Fibroblast of upper back skin (primary cell): ENCODE measurements at places on chromosomes 12 and 14.

DNA sequence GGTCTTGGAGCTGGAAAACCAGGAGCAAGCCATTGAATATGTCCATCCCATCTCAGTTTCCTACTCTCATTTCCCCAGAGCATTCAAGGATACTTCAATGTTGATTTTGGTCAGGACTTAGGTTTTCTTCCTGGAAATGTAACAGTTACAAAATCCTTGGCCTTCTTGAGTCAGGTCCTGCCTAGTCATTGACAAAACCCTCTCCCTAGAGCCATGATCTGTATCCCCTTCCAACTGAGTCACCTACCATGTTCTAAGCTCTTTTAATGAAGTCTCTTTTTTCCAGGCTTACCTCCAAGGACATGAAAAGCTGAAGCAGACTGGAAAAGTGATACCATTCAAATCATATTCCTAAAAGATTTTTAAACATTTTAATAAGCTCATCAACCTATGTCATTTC lies 549.2 kb downstream of the GALC start:
- DNase-seq, result peak; percentile 3

- DNase-seq, result peak; percentile 83
Observed at GRCh38 chr14:35420036-35420811, 15.7 kb upstream of the NFKBIA start.

DNA sequence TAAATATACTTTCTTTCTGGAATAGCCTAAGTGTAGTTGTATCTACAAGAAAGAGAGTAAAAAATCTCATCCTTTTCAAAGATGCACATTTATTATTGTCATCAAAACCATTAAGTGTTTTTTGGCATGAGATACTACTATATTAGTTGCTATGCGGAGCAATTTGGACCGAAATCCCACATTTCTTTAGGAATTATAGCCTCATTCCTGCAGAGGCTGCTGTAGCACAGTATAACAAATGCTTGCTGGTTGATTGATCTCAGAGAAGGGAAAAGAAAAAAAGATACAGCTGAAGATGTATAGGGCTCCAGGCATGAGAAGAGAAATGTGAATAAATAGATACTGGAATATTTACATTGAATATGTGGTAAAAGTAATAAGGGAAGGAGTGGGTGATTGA lies 36.0 kb downstream of the RHOJ start:
- DNase-seq, result no peak

DNA sequence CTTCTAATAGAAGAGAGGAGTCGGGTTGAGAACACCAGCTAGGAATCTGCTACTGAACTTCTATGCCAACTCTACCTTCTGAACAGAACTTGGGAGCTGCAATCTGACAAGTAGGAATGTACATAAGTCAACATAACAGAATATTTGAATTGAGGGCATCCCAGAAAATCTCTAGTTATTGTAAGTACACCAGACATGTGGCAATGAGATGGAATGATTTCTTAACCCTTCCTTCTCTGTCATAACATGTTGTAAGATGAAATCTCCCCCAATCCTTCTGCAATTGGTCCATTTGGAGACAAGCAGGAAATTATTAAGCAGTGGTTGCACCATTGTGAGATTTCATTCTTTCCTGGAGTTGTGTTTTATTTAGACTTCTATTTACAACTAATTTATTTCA lies 68.7 kb upstream of the TMPO start:
- peak; percentile 39 for DNase-seq

DNA sequence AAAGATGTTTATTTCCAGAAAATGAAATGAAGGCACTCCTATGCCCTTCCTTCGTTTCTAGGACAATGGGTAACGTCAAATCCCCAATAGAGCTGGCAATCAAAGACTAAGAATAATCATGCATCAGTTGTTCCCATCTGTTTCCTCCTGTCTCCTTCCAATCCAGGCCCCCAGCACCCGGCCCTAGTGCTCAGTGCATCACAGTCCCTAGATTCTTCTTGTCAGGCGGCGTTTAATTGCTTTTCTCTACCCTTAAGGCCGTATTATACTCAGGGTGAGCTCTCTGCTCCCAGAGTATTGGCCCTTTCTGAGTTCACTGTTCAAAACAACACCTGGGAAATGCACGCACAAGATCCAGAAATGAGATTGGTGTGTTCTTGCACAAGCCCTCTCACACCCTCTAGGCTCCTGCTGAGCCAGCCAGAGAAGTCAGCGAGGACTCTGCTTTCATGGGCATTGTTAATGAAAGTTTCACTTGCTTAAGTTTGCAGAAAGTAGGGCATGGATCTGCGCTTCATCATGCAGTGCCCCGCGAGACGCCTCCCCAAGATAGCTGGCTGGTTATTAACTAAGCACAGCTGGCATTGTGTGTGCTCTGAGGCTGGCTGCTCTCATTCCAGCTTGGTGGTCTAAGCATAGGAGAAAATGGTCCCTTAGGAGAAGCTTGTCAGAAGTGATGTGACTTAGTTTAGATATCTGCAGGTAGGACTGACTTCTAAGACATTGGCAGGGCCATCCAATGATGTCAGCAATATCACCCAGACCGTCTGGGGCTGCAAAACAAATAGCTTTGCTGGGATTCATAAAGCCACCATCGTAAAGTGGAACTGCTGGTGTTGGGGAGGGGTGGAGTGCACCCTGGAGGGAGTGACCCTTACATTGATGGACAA lies 28.7 kb downstream of the CRACR2A start:
- no peak for DNase-seq

GRCh38 chr12:96215919-96216273 lies 21.7 kb downstream of the ELK3 start:
- no peak for DNase-seq

DNA sequence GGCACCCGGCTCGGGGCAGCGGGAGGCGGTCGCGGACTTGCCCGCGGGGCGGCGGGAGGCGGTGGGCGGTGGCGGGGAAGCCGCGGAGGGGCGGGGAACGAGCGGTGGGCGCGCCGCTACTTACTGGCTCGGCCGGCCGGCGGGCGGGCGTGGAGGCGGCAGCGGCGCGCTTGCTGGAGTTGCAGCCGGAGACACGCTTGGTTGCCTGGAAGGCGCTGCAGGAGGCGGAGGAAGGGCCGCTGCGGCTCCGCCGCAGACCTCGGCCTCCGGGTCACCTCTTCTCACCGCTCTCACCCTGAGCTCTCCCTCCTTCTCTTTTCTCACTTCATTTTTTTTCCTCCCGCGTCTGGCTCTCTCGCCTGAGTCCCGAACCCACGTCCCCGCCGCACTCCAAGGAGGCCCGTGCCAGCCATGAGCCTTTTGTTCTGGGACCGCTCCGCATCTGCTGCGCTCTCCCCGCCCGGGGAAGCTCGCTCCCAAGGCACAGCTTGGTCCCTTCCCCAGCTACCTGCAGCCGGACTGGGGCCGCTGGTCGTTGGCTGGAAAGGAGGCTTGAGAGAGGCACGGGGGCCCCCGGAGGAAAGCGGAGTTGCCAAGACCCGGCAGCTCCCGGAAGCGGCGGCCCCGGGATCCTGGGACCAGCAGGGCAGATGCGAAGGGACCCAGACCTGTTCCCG lies 592 bp upstream of the KCNK10 start:
- DNase-seq, result peak; percentile 3

DNA sequence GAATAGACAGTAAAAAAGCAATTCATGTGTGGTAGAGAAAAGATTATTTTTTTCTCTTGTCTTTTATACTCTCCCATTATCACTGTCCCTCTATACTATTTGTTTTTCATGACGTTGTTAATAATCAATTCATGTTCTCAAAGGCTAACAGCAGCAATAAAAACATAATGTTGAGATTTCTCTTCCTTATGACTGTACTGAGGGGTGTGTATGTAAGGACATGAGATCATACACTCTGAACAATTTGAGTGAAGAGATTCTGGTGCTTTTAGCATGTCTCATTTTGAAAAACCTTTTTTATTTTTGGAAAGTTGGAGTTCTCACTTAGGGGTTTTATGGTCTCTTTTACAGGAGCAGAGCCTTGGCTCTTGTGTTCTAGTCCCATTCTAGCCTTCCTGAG lies 3.8 kb upstream of the TSPAN8 start:
- DNase-seq, result no peak

DNA sequence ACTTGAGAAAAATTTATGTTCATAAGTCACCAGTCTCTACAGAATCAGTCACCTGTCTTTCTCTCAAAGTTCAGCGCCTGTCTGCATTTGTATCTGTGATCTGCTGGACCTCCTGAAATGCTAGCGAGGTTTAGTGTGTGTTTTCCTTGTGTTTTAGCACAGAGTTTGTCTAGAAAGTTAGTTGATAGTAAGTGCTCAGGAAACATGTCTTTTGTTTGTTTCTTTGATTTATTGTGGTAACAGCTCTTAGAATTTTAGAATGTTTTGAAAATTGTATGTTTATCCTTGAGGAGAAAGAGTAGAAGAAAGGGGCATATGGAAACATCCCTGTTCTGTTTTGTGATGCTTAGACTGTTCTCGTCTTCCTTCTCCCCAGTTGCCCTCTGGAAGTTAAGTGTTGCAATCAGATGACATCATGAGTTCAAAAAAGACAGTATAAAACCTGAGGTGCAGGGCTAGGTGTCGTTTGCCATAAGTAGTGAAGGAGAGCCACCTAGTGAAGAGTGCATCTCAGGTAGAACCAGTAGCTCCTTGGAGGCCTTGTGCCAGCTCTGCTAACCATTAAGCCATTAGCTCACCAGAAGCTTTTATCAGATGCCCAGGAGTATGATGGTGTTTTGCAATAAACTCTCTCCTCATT lies 44.8 kb downstream of the FBXW8 start:
- DNase-seq, result no peak

GRCh38 chr12:94149781-94150239 lies 1.4 kb downstream of the PLXNC1 start:
- DNase-seq, result peak; percentile 27
